Renal cortical epithelial cell (primary cell): ENCODE measurements at places on chromosomes 5 and 9. TPM values are rescaled to one million over a fixed set of nuclear protein-coding genes. Genes with fewer than 3 reads are reported as not detected.

The SLIT3 gene
- total RNA-seq: 0.69 and 3.3 TPM in 2 replicates

The PCDHGB3 gene
- total RNA-seq: 0.52 and 2.3 TPM in 2 replicates

The FAM221B gene
- not detected in 2 replicates for total RNA-seq

The CDX1 gene
- not detected in 2 replicates for total RNA-seq

The SOWAHA gene
- 0.45 TPM in 1 of 2 replicates, not detected in the other for total RNA-seq

The CCDC180 gene
- total RNA-seq: 0.17 and 1.5 TPM in 2 replicates

The RGS7BP gene
- not detected in 2 replicates for total RNA-seq
